ENCODE measurements at places on chromosomes 7 and 10.

- DNase-seq: no peak
These were observed 197.6 kb downstream of the RAPGEF5 start for GRCh38 chr7:22159341-22159740.

DNA sequence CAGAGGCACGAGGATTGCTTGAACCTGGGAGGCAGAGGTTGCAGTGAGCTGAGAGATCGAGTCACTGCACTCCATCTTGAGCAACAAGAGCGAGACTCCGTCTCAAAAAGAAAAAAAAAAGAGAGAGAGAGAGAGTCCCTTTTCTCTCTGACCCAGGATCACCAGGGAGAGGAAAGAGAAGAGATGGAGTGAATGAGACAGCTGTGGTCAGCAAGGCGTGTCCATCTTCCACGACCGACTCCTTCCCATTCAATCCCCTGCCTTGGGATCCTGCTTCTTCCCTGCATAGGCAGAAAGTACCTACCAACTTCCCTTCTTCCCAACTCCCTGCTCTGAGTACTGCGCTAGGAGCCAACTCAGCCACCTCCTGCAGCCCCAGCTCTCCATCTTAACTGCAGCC lies 5.2 kb upstream of the ZAN start:
- no peak for DNase-seq

- peak; percentile 44 for DNase-seq
These were observed at the start of gene C1QL3 for GRCh38 chr10:16521311-16522016. Gene C1QL3, minus strand, starts transcription at chr10:16521879. Its CDS starts 814 bp downstream, at chr10:16521065.

GRCh38 chr7:41873741-41874140 lies 170.9 kb upstream of the INHBA start:
- no peak for DNase-seq

DNA sequence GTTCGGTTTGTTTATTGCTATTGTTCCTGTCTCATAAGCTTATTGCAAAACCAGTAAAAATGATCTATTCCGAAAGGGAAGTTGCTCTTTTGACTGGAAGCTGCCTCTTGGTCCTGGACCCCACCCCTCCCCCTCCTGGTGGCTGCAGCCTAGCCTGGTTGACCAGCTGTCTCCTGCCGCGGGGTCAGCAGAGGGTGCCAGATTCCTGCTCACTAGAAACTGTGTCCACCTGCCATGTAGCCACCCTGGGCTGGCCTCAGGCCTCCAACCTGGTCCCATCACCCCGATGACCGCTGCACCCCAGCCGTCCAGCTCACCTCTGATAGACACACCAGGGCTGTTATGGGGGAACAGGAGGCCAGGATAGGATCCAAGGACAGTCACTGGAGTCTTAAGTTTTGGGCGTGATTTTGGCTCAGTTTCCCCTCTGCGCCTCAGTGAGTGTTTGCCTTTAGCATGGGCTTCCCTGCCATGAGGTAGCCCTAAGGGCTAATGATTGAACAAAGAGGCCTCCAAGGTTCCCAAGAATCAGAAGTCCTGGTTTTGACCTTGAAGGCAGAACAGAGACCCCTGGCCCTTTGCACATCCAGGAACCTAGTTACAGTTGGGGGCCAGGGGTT lies 32.9 kb upstream of the SLF2 start:
- DNase-seq: no peak

DNA sequence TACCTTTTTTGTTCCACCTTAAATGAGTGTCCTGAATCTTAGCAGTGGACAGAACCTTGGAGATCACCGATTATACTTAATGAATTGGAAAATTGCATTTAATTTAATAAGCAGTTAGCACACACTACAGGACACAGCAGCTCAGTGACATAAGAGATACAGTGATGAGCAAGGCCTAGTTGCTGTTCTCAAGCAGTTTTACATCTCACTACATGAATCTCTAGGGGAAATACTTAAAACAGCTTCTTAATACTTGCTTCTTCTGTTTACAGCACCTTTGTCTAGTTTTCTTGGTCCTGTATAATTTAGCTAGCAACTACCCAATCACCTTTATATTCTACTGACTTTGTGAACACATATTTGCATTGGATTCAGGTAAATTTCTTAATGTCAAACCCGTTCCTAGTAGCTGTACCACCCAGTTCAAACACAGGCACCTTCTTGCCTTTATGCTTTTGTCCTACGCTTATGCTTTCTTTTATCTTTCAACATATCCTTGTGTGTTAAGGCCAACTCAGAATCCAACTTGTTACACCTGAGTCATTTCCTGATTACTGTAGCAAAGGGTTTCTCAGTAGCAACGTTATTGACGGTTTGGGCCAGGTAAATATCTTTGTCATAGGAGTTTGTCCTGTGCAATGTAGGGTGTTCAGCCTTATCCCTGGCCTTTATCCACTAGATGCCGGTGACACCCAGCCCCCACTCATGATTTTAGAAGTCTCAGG lies 1.8 kb downstream of the STAM start:
- no peak for DNase-seq

GRCh38 chr7:18202315-18203045 lies 174.8 kb upstream of the PRPS1L1 start:
- DNase-seq: no peak

GRCh38 chr7:128121711-128122530 lies 90.7 kb upstream of the LRRC4 start:
- DNase-seq: no peak

DNA sequence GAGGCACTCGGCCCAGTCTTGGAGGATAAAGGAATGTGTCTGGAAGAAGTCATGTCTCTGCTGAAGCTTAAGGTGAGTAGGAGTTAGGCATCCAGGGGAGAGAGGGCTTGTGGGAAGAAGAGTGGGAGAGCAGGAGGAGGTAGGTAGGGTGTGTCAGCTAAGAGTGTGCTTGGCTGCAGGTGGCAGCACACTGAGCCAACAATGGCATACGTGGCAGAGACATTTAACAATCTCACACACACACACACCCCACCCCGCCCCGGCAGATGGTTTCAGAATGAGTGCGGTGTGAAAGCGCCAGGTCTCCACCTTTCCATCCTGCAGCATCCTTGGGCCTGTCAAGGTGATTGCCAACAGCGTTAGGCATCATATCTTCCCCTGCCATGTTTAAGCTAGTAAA lies 11.2 kb upstream of the ARPC1A start:
- no peak for DNase-seq

DNA sequence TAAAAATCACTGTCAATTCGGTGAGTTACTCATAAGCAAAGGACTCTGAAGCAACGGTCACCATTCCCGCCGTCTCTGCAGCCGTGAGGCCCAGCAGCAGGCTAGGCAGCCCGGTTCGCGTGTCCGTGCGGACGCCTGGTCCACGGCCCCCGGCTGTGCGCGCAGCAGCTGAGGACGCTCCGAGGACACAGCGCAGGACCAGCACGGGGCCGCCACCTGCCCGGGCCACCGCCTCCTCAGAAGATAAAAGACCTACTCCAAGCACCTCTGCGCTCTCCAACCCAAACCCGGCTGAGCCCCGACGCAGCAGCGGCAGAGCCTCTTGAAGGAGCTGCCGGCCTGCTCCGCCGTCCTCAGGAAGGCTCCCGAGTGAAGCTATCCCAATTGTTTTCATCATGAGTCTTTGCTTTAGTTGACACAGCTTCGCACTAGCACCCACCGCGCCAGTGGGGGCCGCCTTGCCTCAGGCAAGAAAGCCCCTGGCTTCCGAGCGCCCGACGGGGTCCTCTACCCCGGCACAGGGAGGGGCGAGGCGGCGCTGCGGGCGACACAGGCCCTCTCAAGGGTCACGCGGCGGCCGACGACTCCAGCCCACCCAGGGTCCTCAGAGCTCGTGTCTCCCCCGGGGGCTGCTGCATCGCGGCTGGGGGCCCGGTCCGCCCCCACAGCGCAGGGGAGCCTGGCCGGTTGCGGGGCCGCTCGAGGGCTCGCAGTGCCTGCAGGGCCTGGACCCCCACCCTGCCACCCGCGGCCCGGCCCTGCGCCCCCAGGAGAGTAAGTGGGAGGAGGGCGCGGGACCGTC lies 16.9 kb upstream of the GPR146 start:
- DNase-seq: peak; percentile 31

DNA sequence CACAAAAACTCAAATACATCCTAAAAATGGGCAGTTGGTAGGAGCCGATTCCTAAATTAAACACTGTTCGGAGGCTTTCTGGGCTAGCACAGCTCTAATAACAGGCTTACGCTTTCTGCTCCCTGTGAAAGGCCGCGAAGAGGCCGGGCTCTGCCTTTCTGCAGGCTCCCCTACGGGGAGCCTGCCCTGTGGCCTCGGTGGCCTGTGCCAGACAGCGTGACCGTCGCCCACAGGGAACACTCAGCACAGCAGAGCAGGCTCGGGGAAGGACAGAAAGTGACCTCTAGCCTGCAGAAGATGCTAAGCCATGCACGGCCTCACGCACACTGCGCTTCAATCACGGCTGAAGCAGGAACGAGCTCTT lies 64.2 kb downstream of the DIP2C start:
- no peak for DNase-seq

GRCh38 chr7:52309631-52310030 lies 725.8 kb upstream of the POM121L12 start:
- DNase-seq: no peak

GRCh38 chr10:122087436-122087835 lies 98.5 kb downstream of the TACC2 start:
- DNase-seq: no peak

DNA sequence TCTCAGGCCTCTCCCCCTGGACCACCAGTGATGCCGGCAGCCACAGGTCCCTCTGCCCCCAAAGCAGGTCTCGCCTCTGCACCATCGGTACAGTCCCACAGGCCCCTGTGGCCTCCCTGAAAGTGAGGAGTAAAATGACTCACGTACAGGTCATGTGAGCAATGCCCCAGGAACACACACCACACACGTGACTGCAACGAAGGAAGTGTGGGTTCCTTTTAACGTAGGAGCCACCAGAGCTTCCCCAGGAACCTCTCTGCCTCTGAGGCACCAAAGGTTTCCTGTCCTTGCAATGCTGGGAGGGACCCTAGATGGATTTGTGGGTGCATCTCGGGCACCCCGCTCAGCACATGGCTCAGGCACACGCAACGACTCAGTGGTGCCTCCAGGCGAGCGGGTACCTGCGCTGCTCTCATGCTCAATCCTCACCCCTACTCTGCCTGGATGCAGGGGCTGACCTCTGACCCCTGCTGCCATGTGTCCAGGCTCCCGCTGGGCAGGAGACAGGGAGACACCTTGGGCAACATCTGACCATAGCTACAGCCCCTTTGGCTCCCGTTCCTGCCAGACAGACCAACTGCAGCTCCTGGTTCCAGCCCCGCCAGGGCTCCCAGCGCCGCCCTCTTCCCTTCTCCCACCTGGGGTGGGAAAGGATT lies 120.7 kb downstream of the PRKAG2 start:
- no peak for DNase-seq

- DNase-seq: no peak
These were observed 696.7 kb downstream of the LRMDA start for GRCh38 chr10:76127984-76128589.

DNA sequence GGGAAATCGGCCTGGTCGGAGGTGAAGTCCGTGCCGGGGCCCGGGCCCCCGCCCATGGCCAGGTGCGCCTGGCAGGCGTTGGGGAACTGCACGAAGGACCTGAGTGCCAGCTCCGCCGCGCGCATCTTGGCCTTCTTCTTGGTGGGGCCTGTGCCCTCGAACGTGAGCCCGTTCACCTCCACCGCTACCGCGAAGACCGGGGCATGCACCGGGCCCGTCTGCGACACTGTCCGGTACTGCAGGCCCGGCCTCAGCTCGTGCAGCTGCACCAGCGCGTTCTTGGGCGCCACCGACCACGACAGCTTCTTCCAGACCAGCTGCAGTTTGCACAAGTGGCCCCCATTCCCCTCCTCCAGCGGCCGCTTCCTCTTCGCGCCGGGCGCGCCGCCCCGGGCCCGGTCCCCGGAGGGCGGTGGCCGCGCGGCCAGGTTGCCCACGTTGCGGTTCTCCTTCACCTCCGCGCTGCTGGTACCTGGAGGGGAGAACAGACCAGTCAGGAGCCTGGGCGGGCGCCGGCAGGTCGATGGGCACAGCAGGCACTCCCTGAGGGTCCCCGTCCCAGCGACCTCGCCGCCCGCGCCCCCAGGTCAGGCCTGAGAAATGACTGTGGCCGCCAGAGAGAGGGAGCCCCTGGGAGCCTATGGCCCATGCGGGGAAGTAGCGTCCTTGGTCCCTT lies 307.4 kb downstream of the WDR37 start:
- DNase-seq: no peak

GRCh38 chr7:130595986-130596385 lies 72.6 kb downstream of the COPG2 start:
- DNase-seq: no peak
